ENCODE measurements at places on chromosomes 12 and 14.

- no peak for DNase-seq
Observed at GRCh38 chr14:60563113-60563512, 54.2 kb downstream of the SIX6 start.

DNA sequence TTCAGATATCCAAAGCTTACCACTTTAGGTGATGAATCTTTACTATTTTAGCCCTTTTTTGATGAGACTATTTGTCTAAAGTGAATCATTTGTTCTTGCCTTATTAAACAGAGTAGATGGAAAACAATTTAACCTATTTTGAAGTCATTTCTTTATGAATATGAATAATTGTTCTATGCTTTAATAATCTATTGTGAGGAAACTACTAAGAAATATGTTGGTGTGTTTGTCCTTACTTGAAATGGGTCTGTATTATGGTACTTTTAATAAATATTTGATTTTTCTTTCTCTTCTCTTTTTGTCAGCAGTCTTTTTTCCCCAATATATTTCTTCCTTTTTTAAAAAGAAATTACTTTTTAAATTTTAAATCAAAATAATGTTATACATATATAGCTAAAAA lies 24.4 kb downstream of the HSD17B6 start:
- no peak for DNase-seq

- no peak for DNase-seq
Observed at GRCh38 chr12:58148405-58148804, 207.0 kb downstream of the ATP23 start.

DNA sequence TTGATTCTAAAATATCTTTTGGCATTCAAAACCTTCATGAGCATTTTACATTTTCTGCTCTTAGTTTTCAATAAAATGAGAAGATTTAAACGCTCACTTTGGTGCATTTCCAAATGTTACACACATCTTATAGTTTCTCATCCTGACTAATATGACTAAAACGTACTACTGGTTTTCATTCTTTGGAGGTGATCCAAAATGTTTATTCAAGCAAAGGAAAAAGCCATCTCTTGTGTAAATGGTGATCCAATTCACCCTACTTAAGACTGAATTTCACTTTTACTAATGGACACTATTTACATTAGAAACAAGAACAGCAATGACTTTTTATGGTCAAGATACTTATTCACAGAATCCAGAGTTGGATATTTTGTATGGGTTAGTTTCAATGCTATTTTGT lies 86.6 kb downstream of the KITLG start:
- no peak for DNase-seq

- no peak for DNase-seq
Observed at GRCh38 chr12:68623984-68624383, 13.3 kb downstream of the RAP1B start.

DNA sequence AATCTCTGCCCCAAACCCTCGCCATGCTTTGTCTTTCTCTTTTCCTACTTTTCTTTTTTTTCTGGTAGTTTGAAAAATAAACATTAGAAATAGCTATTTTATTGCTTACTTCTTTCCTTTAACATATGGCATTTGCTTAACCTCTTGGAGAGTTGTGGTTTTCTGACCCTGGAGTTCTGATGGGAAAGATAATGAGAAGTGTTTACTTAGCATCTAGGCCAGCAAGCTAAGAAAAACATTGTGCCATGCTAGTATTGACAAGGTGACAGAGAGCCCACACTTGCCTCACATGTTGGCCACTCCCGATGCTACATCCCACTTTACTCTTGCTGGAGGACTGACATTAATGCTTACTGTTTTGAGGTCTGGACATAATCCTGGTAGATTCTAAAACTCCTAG lies 886.2 kb downstream of the DIO2 start:
- no peak for DNase-seq

GRCh38 chr12:43329375-43329774 lies 222.6 kb downstream of the ADAMTS20 start:
- DNase-seq = no peak

DNA sequence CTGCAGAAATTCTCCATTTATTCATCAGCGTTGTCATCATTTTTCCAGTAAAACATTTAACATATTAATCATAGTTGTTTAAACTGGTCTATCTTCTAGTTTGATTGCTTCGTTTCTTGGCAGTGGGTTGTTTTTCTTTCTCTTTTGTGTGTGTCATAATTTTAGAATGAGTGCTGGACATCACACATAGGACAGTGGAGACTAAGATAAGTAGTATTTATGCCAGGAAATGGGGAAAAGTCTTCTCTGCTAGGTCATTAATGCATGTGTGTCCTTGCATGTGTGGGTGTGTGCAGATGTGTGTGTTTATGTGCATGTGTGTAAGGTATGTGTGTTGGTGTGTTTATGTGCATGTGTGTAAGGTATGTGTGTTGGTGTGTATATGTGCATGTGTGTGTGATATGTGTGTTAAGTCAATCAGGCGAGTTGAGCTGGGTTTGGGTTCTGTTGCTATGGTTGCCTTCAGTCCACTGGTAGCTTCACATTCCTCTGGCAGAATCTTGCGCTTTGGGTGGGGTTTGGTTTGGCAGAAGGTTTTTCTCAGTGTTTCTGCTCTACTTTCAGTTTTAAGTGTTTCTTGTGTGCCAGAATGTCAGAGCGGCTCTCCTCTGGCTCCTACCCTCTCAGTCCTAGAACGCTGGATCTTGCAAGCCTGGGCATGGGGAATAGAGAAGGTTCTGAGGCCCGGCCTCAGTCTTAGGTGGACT lies 7.8 kb upstream of the ADGRD1 start:
- DNase-seq = no peak

DNA sequence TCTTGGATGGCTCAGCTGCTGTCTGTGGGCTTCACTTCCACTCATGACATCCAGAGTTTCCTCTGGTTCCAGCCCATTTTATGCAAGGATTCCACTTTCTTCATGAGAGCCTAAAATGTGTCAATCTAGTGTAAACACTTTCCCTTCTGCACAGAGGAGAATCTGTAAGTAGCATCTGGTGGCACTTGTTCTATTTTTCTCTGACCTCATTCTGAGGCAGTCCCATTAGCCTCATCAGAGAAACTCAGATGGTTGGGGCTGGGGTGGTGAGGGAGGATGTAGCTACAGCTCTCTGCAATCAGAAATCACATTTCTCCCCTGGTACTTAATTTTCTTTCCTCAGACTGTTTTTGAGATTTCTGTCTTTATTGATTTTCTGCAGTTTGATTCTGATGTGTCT lies 81.6 kb downstream of the PRMT8 start:
- DNase-seq = no peak

DNA sequence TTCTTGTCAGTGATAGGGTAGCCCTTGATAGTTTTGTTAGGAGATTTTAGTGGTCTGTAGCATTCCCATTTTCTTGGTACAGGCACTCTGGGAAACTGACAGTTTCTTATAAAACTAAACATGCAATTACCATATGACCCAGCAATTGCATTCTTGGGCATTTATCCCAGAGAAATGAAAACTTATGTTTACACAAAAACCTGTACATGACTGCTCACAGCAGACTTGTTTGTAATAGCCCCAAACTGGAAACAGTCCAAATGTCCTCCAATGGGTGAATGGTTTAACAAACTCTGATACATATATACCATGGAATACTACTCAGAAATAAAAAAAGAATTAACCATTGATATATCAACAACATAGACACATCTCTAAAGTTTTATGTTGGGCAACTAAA lies 75.5 kb downstream of the BORCS5 start:
- no peak for DNase-seq

- DNase-seq = no peak
Observed at GRCh38 chr12:13431041-13431440, 234.5 kb downstream of the EMP1 start.

- no peak for DNase-seq
Observed at GRCh38 chr14:96125536-96125935, 79.1 kb upstream of the BDKRB2 start.

- no peak for DNase-seq
Observed at GRCh38 chr12:51395283-51396230, 4.4 kb upstream of the GALNT6 start.

DNA sequence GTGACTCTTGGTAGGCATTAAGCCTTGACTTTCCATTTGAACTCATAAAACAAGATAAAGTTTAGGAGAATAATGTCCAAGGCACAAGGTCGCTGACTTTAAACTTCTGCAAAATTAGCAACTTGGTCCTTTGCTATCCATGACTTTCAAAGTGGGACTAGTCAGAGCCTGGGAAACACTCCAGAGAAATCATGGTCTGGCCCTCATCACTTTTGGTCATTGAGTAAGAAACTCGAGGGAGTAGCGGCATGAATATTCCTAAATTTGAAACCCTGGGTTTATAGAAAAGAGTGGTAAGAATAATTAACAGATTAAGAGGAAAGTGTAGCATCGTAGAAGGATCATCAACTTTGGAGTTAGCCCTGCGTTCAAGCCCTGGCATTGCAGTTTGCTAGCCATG lies 16.9 kb upstream of the APPL2 start:
- no peak for DNase-seq

GRCh38 chr12:103350116-103350515 lies 145.7 kb downstream of the C12orf42 start:
- DNase-seq = no peak

DNA sequence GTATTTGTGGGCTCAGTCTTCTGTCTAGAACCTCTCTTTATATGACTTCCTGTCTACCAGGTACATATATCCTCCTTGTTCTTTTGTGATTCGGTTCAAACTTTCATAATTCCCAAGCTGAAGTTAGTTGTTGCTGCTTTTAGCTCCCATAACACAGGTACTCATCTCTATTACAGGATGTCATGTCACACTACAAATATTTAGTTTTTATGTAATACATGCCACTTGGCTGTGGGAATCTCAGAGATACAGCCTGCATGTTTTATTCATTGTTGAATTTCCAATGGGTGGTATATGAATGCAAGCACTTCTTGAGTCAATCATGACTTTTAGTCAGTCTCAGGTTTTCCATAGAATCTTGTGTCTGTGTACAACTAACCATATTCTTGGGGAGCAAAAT lies 122.7 kb downstream of the SINHCAF start:
- DNase-seq = no peak

GRCh38 chr14:96797582-96798349 lies 584 bp downstream of the VRK1 start:
- peak; percentile 21 for DNase-seq

- DNase-seq = no peak
Observed at GRCh38 chr14:75127903-75128595, 1.2 kb upstream of the NEK9 start.

DNA sequence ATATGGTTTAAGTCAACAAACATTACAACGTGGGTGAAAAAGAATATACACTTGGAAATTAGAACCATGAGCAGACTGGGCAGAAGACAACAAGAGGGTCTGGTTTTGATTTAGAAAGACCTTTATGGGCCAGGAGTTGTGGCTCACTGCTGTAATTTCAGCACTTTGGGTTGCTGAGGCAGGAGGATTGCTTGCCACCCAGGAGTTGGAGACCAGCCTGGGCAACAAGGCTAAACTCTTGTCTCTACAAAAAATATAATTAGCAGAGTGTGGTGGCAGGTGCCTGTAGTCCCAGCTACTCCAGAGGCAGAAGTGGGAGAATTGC lies 2.7 kb upstream of the NFKBIA start:
- DNase-seq = no peak

DNA sequence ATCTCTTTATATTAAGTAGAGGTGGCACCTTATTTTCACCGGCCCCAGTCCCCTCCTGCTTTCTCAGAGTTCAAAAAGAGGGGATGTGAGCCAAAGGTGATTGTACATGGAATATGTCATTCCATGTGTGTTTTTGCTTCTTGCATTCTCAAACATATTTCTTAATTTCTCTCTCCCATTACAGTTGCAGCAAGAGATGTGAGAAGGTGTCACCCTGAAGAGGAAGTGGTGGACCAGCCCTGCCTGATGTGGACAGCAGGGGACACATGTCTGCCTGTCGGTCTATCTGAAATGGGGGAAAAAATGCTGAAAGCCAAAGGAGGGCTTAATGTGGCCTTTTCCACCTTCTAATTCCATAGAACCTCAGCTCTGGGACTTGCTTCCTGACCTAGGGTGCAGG lies 1.9 kb upstream of the FOXN3 start:
- DNase-seq = no peak

DNA sequence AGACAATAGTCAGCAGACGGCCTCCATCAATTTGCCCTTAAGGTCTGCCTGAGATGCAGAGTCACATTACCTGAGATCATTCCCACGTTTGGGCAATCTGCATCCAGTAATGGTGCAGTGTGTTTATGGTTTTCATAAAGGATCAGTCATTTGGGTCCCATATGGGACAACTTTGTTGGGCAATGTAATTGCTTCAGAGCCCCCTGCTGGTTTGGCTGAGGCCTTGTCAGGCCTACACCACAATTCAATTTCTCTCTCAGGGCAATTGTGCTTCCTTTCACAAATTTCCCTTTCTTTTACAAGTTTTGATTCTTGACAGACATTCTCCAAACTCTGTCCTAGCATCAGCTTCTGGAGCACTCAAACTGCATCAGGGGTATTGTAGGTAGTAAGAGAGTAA lies 191.2 kb upstream of the SSTR1 start:
- no peak for DNase-seq

GRCh38 chr14:24113801-24114531 lies 611 bp upstream of the DCAF11 start:
- peak; percentile 93 for DNase-seq

- no peak for DNase-seq
Observed at GRCh38 chr12:46244997-46245396, 23.8 kb downstream of the SLC38A1 start.

Measured in nucleus accumbens (tissue), 56 donors.